ENCODE measurements at places on chromosomes 12 and 14.

- peak; percentile 18 for DNase-seq
Observed at GRCh38 chr14:104883681-104884361, 18.8 kb downstream of the CEP170B start.

DNA sequence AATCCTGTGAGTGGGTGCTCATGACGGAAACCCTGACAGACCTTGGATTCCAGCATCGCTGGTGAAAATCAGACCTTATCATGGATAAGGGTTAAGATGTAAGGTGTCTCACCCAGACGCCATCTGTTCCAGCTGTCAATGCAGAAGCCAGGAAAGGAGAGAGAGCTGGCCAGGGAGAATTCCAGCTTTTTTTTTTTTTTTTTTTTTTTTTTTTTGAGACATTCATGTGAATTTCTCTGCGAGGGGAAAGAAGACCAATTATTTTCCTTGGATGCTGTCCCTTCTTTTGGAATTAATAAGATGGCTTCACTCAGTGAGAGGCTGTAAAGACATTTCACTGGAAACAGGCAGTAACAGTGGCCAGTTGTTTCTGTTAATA, 1.8 kb downstream of the TRAF3 start:
- no peak for DNase-seq

DNA sequence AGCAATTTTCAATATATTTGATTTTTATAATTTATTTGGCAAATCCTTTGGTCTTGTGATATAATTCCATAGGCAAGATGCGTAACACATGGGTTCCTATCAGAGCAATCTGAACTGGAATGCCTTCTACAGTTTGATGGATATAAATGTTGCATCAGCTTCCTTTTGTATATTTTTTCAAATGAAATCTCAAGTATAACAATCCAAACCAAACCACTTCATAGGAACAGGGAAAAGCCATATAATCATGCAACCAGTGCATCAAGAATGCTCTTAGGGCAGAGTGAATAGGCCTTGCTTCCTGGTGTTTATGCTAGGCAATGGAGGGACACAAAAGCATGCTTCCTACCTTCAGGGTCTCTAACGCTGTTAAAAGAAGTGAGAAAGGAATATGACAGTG, 34.5 kb downstream of the EFCAB11 start:
- DNase-seq, result no peak

- DNase-seq, result no peak
Observed at GRCh38 chr14:71647086-71647784, 285.0 kb upstream of the RGS6 start.

GRCh38 chr12:116182359-116183063, 95.0 kb downstream of the MED13L start:
- no peak for DNase-seq

- DNase-seq, result no peak
Observed at GRCh38 chr12:28622406-28622805, 432.1 kb downstream of the CCDC91 start.

DNA sequence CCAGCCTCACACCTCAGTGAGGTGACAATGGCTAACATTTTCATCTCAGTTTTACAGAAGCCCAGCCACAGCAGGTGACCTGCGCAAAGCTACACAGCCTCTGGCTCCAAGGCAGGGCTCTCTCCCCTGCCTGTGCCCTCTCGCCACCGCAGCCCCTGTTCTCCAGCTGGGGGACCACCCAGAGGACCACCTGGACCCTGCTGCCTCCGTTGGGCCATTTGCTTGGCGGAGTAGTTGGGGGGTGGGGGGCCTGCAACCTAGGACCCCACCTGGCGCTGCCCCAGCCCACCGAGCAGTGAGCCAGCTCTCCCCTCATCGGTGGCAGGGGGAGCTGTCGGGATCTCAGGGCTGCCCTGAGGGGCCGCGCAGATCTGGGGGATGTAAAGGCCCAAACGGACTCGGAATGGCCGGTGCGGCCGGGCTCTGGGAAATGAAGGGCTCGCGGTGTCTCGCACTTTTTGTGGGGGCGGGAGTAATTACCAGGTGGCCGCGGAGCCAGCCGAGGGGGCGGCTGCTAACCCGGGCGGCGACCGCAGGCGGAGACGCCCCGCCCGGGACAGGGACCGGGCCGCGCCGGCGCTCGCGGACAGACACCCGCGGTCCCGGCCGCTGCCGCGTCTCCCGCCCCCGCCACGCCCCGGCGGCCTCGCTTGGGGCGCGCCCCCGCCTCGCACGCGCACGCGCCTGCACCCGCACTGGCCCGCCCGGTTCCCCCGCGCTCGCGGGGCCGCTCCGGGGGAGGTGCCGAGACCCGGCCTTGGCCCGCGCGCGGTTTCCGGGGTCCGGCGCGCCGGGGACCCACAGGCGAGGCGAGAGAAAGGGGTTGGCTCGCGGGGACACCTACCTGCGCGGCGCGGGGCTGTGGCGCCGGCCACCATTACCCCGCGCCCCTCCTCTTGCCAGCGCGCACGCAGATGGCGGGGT, 8.6 kb upstream of the GPR68 start:
- DNase-seq, result peak; percentile 54

GRCh38 chr14:34536951-34537676, 2.4 kb downstream of the EAPP start:
- no peak for DNase-seq

GRCh38 chr12:44299524-44299923, 463.6 kb downstream of the TMEM117 start:
- DNase-seq, result no peak

- no peak for DNase-seq
Observed at GRCh38 chr12:113929312-113929989, 36.7 kb downstream of the RBM19 start.

Data from glutamatergic neuron (in vitro differentiated cells).